ENCODE measurements at places on chromosomes 6 and 20. TPM values are rescaled to one million over a fixed set of nuclear protein-coding genes. Genes with fewer than 3 reads are reported as not detected.

Gene GRM1
- total RNA-seq, result 0.70 TPM

Gene POM121L2
- total RNA-seq, result not detected

GRCh38 chr6:117627533-117627932 lies 25.2 kb upstream of the GOPC start:
- no peak overlapping the region for H3K27ac ChIP-seq
- H3K4me3 ChIP-seq, result peak overlapping the region; percentile 57
- H3K4me1 ChIP-seq, result no peaks in the 10 kb centered on the region
- no peak for DNase-seq
- H3K27me3 ChIP-seq, result no peaks in the 10 kb centered on the region

- H3K4me1 ChIP-seq, result no peaks in the 10 kb centered on the region
- H3K27ac ChIP-seq, result no peak overlapping the region
- H3K4me3 ChIP-seq, result no peak overlapping the region
- no peaks in the 10 kb centered on the region for H3K36me3 ChIP-seq
- no peaks in the 10 kb centered on the region for H3K27me3 ChIP-seq
These were observed 117.2 kb downstream of the SYCP2 start for GRCh38 chr20:59816146-59816738.

DNA sequence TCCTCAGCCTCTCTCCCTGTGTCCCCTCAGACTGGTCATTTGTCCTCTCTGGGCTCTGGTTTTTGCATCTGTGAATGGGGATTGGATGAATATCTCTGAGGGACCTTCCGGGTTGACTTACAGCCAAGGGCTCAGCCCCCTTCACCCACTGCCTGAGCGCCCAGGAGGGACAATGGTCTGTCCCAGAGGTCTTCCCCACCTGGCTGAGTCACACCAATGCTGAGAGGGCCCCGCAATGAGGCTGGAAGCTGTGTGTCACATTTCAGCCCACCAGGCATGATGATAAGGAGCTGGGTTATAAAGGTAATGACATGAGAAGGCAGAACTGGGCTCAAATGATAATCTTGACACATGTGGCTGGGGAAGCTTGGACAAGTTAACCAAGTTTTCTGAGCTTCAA lies 70.5 kb downstream of the TOX2 start:
- no peak overlapping the region for H3K4me3 ChIP-seq
- DNase-seq, result no peak
- no peaks in the 10 kb centered on the region for H3K27me3 ChIP-seq
- no peaks in the 10 kb centered on the region for H3K36me3 ChIP-seq

Data from endodermal cell (in vitro differentiated cells).